Transverse colon (tissue), 4 donors: ENCODE measurements at places on chromosomes 16 and 17. TPM values are rescaled to one million over a fixed set of nuclear protein-coding genes. Genes with fewer than 3 reads are reported as not detected.

CRHR1 gene
- not detected for total RNA-seq

SLC46A1 gene
- total RNA-seq: 14.3 TPM

CCL7 gene
- not detected for total RNA-seq

ST6GALNAC1 gene
- 232 TPM for total RNA-seq

NEUROD2 gene
- total RNA-seq: not detected

RHOT1 gene
- total RNA-seq: 19.8 TPM

SLFN5 gene
- total RNA-seq: 2.8 TPM

PLXDC1 gene
- total RNA-seq: 4.3 TPM

COL1A1 gene
- 13.0 TPM for total RNA-seq

PLK1 gene
- total RNA-seq: 20.1 TPM

TMEM106A gene
- total RNA-seq: 6.0 TPM

OR1F1 gene
- not detected for total RNA-seq

EEF2KMT gene
- total RNA-seq: 6.3 TPM

TP53TG3C gene
- not detected for total RNA-seq

CHST4 gene
- not detected for total RNA-seq

SHISA9 gene
- total RNA-seq: 1.3 TPM

TNFRSF17 gene
- total RNA-seq: not detected

TEX19 gene
- total RNA-seq: not detected

MYH2 gene
- total RNA-seq: not detected

CAMKK1 gene
- 3.7 TPM for total RNA-seq

OR2C1 gene
- not detected for total RNA-seq

ACSM5 gene
- not detected for total RNA-seq

TRPV3 gene
- total RNA-seq: 0.20 TPM

KCTD19 gene
- total RNA-seq: not detected

TMEM238L gene
- total RNA-seq: 46.6 TPM
